ENCODE measurements at places on chromosomes 2 and 18.
A peak's percentile ranks its signal among the peaks of the same experiment; 100 is the strongest.

DNA sequence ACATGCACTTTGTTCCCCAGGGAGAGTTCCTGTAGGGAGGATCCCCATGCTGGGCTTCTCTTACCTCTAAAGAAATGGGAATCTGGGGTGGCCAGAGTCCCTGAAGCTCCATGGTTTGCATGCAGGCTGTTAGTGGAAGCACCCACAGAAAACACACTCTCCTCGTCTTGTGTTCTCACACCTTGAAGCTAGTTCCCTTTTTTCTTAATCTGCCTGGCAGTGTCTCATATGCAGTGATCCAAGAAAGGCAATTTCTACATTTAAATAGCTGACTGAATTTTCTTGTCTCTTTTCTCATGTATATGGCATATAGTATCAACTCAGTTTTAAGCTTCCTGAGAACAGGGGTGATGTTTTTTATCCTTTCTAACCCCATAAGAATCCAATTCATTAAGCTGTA lies 65.0 kb downstream of the LINC00305 start:
- no peak for DNase-seq

- no peak for DNase-seq
Observed at GRCh38 chr18:8816220-8816619, 110.9 kb downstream of the MTCL1 start.

GRCh38 chr2:159225025-159226016 lies 61.2 kb downstream of the WDSUB1 start:
- no peak for DNase-seq

GRCh38 chr2:105567996-105568494 lies 169.2 kb upstream of the FHL2 start:
- no peak for DNase-seq

DNA sequence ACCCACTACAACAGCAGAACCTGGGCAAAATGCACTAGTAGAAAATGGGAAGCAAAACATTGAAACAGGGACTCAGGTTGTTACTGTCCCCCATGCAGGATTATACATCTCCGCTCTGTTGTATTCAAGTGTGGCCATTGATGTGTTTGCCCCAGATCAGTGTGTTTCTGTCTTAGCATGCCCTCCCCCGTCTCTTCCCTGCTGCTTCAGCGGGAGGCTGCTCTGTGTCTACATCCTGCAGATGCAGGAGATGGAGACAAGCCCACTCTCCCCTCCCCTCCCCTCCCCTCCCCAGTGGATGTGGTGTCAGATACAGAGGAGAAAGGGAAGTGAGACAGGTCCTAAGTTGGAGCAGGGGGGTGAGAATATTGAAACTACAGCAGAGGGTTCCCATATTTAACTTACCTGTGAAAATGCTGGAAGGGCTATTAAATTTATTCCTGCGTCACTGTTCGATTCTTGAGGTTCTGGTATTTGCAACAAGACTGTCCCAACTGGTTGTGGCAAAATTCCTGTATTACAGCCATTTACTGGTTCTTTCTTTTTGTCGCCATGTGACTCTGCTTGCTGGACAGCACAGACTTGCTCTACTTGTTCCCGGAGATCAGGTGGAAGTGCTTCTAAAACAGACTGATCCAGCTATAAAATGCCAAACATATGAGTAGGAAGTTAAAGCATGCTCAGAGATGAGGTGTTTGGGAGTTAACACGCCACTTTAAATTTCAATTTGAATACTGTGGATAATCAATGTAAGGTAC lies 67.0 kb downstream of the EIF5B start:
- DNase-seq, result no peak

DNA sequence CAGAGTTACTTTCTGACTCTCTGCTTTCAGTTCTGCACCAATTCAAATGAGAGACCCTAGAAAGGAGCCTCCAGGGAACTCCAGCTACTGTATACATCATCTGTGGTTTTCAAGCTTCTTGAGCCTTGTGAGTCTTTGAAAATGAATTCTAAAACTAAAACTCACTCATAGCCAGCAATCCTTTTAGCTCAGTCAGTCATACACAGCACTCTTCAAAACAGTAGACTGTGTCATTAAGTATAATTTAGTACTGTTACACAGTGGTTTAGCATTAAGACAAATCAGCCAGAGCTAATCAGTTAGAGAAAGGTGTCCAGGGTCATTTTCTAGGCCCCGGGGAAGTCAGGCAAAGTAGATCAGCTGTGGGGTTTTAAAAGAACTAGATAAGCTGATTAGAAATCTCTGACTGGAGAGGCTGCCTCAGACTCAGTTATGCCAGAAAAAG lies 322.1 kb upstream of the THUMPD2 start:
- no peak for DNase-seq

GRCh38 chr2:239006622-239007285 lies 158.9 kb downstream of the TWIST2 start:
- DNase-seq, result no peak

GRCh38 chr2:95352310-95353054 lies 50.0 kb upstream of the FAHD2A start:
- DNase-seq, result no peak

DNA sequence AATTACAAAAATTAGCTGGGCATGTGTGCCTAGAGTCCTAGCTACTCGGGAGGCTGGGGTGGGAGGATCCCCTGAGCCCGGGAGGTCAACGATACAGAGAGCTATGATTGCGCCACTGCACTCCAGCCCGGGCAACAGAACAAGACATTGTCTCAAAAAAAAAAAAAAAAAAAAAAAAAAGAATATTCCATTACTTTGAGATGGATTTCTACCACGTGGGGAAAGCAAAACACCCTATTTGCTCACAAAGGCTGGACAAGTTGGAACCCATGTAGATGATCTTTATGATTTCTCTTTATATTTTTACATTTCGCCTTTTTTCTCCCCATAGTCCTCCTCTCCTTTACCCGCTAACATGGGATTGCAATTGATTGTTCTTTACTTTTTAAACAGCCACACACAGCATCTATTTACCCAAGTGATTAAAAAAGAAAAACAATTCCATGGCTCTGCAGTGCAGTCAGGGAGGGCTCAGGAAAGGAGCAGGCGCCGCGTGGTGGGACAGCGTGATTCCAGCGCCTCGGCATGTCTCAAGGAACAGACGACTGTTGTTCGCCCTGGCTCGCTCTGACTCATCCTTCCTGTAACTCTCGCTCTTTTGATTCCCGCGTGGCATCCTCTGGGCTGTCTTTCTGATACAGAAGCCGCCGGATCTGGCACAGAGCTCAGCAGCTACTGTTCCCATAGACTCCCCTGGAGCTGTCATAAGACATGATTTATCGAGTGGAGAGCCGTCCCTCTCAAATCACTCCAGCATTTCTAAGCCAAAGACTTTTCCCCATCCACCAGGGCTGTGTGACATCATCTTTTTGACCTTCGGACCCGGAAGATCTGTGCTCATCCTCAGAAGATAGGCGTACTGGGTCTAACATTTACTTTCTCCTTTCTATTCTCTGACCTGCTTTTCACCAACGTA lies 230.4 kb upstream of the AGAP1 start:
- no peak for DNase-seq

DNA sequence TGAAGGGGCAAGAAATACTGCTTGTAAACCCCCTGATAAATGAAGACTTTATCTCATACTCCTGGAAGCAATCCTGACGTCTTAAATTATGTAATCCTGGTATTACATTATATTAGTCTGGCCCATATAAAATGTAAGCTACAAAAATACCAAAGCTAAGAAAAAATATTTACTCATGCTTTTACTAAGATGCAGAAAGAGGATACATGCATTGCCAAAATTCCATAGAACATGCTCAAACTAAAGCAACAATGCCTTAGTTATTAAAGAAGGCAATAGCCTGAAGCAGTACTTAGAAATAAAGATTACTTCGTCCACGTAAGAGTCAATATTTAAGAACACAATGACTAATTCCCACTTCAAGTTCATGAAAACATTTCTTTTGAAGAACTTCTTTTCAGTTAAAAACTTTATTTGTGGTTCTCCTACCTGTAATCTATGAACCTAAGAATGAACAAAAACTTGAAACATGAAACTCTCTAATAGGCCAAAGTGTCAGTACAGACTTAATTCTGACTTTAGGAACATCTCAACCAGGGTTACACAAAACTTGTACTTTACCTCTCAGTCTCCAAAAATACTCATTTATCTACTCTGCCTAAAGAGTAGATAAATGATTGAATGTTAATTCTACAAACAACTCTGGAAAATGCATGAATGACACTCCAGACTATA lies 117.3 kb downstream of the THADA start:
- DNase-seq, result no peak

- DNase-seq, result no peak
Observed at GRCh38 chr18:70036771-70037347, 89.2 kb upstream of the CD226 start.

DNA sequence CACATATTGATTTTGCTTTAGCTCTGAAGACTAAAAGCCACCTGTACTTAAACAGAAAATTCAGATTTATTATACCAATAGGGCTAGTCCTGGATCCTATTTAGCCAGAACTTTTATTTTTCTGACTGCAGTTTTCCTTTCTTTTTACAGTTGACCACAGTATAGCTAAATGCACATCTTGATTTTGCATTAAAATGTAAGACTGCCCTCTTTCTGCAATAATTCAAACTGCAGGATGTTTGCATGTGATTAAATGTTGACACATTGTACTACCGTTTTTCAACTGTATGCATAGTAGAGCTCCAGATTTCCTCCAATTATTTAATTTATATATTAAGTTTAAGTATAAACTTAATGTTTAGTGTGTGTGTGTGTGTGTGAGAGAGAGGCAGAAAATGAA lies 1262.9 kb downstream of the SUCLG1 start:
- DNase-seq, result peak; percentile 7

DNA sequence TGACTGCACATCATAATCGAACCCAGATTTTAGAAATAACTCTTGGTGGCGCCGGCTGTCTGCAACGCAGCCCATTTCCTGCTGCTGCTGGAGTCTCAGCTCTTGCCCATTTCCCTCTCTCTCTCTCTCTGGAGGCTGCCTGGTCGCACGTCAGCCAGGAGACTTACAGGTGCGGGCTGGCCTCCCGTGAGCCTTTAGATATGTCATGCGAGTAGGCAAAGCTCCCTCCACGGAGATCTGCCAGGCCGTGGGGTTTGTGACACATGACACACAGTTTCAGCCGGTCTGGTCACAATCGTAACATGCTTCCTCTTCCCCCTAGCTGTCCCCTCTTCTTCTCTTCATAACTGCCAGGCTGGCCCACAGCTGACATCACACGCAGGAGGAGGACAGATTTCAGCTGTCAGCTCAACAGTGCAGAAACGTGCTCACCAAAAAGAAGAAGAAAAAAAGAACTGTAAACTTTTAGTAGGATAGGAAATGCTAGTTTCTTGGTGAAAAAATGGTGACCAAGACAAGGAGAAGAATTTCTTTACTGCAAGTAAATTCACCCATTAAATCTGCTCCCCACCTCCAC lies 489.3 kb downstream of the ZNF516 start:
- DNase-seq, result peak; percentile 25

DNA sequence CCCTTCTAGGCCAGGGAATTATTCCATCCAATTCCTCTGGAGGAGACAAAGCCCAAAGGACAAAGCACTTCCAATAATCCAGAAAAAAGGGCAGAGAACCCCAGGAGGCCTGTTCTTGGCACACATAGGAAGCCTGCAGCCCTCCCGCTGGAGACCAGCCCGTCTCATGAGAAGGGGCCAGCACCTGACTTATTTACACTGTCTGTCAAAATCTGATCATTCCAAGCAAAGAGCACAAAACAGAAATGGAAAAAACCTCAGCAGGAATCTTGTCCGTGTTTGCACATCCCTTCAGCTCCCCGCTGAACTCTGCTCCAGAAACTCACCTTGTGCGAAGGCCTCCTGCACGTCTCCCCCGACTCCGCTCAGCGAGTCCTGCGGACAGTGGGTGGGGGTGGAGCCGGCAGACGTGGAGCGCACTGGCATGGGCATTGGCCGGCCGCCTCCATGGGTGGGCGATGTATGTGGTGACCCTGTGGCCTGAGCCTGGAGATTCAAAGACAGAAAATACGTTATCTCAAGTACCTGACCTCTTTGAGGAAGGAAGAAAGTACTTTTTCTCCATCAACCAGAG lies 46.2 kb upstream of the DNMT3A start:
- DNase-seq, result peak; percentile 25

DNA sequence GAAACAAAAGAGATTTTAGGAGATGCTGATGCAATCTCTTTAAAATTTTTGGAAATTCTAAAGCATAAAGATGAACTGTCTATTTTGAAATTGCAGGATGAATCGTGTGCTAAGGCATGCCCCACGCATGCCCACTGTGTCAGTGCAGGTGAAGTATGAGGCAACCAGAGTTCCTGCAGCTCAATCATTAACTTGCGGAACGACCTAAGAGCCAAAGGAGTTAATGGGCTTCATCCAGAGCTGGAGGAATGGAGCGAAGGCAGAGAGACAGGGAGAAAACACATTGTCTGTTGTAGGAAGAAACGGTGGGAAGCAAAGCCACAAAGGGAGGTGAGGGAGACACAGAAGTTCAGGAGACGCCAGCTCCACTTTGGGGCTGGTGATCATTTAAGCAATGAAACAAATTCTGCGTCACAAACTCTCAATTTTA lies 265.2 kb downstream of the CCDC85A start:
- no peak for DNase-seq

DNA sequence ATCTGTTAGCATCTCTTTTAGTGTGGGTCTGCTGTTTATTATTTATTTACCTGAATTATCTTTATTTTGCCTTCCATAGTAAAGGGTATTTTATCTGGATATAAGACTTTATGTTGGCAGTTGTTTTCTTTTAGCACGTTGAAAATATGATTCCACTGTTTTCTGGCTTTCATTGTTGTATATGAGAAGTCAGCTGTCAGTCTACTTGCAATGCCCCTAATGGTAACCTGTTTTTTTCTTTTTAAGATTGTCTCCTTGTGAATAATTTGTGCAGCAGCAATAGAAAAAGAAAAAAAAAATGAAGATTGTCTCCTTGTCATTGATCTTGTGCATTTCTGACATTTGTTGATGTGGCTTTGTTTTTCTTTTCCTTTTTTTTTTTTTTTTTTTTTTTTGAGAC lies 27.2 kb downstream of the SNED1 start:
- DNase-seq, result no peak

GRCh38 chr2:233402346-233402745 lies 48.1 kb downstream of the DGKD start:
- DNase-seq, result no peak

DNA sequence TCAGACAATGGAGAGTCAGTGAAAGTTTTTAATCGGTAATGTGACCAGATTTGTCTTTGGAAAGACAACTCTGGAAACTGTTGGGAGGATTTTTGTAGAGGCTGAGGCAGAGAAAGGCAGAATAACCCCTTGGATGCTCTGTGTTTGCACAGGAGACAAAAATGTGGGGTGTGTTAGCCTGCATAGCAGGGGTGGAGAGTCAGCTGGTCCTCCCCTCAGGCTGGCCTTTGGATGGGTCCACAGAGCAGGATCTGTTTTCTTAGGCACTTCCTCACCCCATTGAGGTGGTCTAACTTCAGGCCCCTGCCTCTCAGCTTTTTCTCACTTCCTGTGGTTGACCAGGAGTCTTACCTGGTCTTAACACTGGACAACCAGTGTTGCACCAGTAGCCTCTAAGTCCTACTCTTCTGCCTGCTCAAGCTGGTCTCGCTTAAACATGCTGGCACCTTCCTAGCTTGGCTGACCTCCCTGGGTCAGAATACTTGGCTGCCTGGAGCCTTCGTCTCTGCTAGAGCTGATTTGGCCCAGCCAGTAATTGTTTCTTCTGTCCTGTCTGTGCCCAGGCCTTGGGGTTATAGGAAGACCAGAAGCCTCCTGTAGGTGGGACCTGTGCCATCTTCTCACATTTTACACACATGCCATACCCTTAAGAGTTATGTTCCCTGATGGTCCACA lies 259.8 kb upstream of the RASGRP3 start:
- no peak for DNase-seq

- no peak for DNase-seq
Observed at GRCh38 chr2:172674034-172674967, 61.3 kb upstream of the RAPGEF4 start.

- DNase-seq, result peak; percentile 44
Observed at GRCh38 chr2:100427627-100428258, 10.3 kb upstream of the CHST10 start.
